ENCODE measurements at places on chromosomes 7 and 10. TPM values are rescaled to one million over a fixed set of nuclear protein-coding genes. Genes with fewer than 3 reads are reported as not detected.

OPALIN gene
- not detected for total RNA-seq

AGMO gene
- 2.0 TPM for total RNA-seq

DNA sequence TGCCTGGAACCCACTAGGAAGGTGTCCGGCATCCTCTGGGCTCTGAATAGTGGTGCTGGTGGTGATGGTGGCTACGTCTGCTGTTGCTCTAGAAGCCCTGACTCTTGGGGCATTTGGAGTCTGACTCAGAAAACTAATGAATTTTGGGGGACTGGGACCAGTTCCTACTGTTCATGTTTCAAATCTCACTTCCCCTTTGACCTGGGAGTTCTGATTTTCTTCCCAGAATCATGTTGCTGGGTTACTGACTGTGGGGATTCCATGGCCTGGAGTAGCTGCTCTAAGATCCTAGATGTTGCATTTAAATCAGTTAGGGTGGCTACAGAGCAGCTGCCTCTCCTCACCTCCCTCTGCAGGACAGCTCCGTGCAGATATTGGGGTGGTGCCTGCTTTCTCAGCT lies 3.2 kb downstream of the TSPAN33 start:
- no peak for DNase-seq

- no peak for DNase-seq
These were observed 292.8 kb downstream of the ANKRD7 start for GRCh38 chr7:118517275-118517674.

DNA sequence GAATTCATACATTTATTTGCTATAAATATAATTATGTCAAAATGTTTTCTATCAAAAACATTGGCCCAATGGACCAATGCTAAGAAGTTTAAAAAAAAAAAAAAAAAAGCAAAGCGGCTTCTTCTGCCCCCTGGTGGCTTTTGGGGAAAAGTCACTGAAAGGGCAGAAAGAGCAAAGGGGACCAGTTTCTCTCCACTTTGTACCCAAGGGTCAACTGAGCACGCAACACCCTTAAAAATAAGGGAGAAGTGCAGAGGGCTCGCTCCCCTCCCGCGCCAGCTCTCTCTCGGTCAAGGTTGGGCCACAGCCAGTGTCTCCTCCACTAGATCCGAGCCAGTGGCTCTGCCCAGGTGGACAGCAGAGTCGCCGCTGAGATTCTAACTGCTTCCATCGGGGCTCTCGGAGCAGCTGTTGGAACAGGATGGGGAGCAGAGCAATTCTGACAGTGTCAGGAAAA lies 136.4 kb upstream of the FGFR2 start:
- DNase-seq, result peak; percentile 19

- DNase-seq, result no peak
These were observed 29.8 kb upstream of the GNA12 start for GRCh38 chr7:2873686-2874551.

DNA sequence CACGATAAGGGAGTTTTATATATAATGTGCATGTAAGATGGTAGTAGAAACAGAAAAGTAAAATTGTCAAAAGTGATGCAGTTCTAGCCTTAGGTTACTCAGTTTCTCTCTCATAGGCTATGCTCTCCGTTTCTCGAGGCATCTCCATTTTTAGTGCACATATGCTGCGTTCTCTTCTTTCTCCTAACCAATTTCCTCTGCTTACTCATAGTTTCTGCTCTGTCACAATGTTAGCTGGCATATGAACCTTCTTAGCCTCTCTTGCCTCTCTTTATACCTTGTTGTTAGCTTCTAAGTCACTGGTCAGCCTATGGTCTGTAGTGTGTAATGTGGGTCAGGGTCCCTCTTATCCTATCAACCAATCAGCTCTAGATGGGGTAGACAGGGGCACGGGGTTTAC lies 280.6 kb upstream of the ETV1 start:
- no peak for DNase-seq

STOX1 gene
- 14.9 TPM for total RNA-seq

- no peak for DNase-seq
These were observed 158.6 kb upstream of the CHRM2 start for GRCh38 chr7:136709876-136710275.

GIMAP8 gene
- 15.5 TPM for total RNA-seq

DNA sequence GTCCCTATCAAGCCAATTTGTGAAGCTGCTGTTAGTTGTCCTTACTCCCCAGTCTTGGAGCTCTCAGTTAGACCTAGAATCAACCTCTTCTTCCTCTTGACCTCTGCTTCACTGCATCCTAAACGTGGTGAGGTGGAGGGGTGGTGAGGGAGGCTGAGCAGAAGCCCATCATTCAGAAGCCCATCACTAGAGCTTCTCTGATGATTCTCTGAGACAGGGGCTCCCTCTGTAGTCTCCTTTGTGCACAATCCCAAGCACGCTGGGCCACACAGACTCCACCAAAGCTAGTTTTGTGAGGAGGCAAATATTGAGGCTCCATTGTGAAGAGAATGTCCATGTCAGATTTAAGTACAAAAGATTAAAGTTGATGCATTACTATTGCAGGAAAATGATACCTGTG lies 163.8 kb upstream of the PRSS1 start:
- no peak for DNase-seq

DOCK4 gene
- total RNA-seq, result 18.9 TPM

DNA sequence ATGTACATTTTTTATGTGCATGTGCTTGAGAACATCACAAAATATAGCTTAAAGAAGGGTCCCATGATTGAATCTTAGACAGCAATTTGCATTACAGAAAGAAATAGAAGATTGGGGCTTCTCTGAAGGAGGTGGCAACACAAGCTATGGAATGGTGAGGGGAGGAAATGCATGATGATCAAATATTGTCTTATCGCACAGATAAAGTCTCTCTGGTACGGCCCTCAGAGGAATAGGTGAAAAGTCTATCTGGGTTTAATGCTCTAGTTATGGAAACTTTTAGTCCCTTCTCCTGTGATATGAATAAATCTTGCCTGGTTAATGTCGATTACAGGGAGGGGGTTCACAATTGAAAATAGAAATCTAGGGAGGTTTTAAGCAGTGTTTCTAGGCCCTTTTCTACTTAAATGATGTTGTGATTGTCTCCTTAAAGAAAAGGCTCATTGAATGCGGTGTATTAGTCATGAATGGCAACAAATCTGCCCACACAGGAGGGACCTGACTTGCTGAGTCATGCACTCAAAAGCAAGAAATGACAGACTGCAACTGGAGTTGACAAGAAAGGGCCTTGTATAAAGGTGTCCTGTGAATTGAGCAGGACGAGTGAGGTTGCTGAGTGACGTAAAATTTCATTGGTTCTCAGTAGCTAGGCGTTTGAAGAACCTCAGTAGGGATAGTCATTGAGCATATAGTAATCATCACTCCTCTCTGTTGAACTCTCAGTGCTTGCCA lies 133.4 kb upstream of the CSTF2T start:
- no peak for DNase-seq

ALOX5 gene
- total RNA-seq, result 4.1 TPM

GRCh38 chr7:128349466-128349825 lies 5.7 kb upstream of the RBM28 start:
- DNase-seq, result no peak

DNA sequence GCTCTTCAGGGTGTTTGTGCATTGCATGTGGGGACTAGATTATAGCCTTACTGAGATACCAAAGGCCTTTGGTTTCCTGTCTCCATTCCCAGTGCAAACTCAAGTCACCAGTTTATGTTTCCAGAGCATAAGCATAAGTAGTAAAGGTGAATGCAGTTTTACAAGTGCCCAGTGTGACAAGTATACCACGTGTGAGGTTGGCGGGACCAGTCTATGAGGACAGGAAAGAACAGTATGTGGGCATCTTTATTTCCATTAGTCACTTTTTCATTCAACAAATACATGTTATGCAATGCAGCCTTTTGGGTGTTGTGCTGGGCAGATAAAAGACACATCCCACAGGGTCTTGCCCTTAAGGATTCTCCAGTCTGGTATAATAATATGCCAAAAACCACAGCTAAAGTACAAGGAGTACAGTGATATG lies 146.5 kb downstream of the ARID5B start:
- DNase-seq, result peak; percentile 3

DNA sequence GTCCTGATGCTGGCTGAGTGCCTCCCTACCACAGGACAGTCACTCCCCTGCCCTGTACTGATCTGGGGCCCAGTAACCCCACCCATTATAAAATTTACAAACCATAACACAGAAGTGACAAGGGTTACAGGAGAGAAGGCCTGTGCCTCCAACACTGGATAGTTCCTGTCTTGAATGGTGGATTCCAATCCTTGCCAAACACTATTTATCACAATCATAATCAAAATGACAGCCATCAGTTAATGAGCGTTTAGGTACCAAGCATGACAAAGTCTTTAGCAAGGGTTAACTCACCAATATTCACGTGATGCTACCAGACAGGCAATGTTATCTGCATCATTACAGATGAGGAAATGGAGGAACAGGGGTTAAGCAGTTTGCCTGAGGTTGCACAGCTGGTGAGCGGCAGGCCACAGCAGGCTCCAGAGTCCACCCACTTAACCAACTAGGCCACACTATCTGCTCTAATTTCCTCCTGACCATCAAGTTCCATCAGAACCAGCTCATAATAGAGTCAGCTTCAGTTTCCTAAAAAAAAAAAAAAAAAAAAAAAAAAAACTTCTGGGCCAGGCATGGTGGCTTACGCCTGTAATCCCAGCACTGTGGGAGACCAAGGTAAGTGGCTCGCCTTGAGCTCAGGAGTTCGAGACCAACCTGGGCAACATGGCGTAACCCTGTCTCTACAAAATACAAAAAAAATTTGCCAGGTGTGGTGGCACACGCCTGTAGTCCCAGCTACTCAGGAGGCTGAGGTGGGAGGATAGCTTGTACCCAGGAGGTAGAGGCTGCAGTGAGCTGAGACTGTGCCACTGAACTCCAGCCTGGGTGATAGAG lies 14.2 kb downstream of the PDLIM1 start:
- no peak for DNase-seq

DNA sequence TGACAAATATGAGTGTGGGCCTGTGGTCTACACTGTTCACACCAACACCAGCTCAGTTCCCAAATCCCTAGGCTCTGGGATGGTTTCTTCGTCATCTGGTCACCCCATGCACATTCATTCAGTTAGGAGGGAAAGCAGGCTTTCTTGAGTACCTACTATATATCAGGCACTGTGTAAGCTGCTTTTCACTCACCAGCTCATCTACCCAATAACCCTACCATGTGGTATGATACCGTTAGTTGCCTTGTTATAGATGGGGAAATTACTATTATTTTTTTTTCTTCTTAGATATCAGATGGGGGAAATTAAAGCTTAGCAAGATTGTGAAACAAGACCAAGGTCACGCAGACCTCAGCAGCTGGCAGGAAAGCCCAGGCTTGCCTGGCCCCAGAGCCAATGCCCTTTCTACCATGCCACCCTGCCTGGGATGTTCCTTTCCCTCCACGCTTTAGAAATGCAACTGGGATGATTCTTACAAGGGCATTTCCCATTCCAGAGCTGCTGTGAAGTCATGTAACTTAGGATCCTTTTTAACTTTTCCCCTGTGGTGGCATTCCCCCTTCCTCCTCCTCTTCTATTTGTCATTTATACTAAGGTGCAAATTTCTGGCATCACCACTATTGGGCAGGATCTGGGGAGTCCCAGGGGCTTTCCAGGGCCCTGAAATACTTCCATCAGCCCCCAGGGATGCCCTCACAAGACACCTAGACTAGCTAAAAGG lies 93.1 kb upstream of the EFCAB10 start:
- DNase-seq, result no peak

DNA sequence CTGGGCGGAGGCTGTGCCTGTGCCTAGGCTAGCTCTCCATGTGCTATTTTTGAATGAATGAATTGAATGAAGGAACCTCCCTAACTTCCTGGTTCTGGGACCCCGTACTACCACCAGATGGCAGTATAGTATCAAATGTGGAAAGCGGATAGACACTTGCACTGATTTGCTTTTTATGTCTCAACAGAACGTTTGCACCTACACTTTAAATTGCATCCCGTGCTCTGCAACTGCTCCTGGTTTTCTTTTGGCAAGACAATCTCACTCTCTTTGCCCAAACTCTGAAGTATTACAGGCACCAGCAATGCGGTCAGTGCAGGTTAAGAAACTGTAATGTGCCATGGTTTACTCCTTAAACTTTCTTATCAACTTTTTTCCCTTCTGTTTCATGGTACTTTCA lies 6.5 kb downstream of the FZD8 start:
- DNase-seq, result peak; percentile 27

ZNF746 gene
- total RNA-seq, result 27.7 TPM

ZFYVE27 gene
- 18.4 TPM for total RNA-seq

SNCG gene
- 31.0 TPM for total RNA-seq

DNA sequence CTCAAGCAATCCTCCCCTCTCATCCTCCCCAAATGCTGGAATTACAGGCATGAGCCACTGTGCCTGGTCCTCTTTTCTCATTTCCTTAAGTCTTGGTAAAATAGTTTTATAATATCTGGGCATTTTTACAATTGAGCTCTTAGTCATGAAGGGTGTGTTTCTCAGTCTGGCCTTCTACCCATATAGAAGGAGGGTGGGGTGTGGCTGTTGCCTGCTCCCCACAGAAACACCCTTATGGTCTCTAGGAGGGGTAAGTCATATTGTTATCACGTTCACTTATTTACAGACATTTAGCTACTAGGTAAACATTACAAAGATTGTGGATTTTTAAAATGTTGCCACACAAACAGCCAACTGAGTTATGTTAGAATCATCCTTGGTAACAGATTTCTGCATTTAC lies 6.7 kb upstream of the OTUD1 start:
- no peak for DNase-seq

CYP2W1 gene
- not detected for total RNA-seq

PLAU gene
- total RNA-seq, result 13.3 TPM

GRCh38 chr10:104300736-104301292 lies 31.8 kb downstream of the GSTO2 start:
- DNase-seq, result peak; percentile 45

- DNase-seq, result no peak
These were observed 524.3 kb downstream of the TCERG1L start for GRCh38 chr10:130787243-130787642.

RGR gene
- total RNA-seq, result not detected

DNA sequence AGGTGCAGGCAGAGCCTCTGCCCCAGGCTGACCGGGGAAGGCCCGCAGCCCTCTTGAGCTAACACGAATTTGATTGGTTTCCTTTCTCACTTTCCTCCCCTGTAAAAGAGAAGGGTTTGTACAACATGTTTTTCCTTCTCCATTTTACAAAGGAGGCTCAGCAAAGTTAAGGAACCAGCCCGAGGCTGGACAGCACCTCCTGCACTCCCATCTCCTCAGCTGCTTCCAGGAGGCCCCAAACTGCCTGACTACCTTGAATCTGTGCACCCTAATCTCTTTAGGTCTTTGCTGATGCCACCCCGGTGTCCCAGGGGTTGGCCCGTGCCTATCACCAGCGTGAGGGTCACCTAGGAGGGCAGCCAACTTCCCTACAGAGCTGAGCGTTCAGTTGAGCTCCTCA lies 4.2 kb downstream of the ALKBH4 start:
- no peak for DNase-seq

GRCh38 chr10:100705139-100705538 lies 40.2 kb upstream of the PAX2 start:
- DNase-seq, result no peak

Data from thyroid gland (tissue), 4 donors.